ENCODE measurements at places on chromosomes 7 and 10.

- no peak for DNase-seq
These were observed 18.9 kb upstream of the AGFG2 start for GRCh38 chr7:100520138-100520537.

DNA sequence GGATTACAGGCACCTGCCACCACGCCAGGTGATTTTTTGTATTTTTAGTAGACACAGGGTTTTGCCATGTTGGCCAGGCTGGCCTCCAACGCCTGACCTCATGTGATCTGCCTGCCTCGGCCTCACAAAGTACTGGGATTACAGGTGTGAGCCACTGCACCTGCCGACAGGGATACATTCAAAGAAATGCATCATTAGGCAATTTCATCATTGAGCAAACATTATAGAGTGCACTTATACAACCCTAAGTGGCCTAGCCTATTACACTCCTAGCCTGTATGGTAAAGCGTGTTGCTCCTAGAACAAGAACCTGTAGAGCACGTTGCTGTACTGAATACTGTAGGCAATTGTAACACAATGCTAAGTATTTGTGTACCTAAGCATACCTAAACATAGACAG is 350.3 kb downstream of the GALNT17 start:
- DNase-seq: no peak

GRCh38 chr10:119341459-119342301 is 134.3 kb downstream of the GRK5 start:
- peak; percentile 20 for DNase-seq

GRCh38 chr10:102775935-102776669 is 32.4 kb downstream of the WBP1L start:
- DNase-seq: no peak

- DNase-seq: no peak
These were observed 86.8 kb upstream of the CSTF2T start for GRCh38 chr10:51786016-51786683.

GRCh38 chr10:112526906-112527305 is 79.9 kb downstream of the VTI1A start:
- no peak for DNase-seq

GRCh38 chr10:125001313-125002046 is 59.6 kb downstream of the ZRANB1 start:
- no peak for DNase-seq

GRCh38 chr10:22760025-22760424 is 45.6 kb upstream of the PIP4K2A start:
- DNase-seq: no peak

DNA sequence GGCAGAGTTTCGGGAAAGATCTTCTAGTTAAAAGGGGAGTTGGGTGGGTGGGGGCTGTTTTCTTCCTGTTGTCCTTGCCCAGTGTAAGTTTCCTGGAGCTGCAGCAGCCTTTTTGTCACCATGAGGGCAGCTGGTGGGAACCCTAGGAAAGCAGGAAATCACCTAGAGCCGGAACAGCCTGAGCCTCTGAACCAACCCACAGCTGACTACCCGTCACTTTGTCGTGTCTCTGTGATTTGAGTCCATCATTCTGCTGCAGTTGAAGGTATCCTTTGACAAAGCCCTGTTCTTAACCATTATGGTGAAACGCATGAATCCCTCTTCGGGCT is 1.2 kb upstream of the C10orf143 start:
- DNase-seq: no peak

DNA sequence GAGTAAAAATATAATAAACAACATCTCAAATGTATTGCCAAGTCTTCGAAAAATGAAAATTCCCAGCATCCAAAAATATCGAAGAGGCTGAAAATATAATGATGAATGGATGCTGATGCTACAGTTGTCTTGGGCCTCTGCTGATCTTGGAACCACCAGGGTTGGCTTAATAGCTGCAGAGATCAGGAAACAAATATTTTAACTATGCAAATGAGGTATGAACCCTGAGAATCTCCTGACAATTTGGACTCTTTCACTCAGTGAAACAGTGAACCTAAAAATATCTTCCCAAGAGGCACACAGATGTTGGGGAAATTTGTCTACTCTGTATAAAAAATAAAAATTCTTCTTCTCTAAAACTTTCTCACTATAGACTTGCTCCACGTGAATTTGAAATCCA is 97.7 kb upstream of the EGFR start:
- no peak for DNase-seq

DNA sequence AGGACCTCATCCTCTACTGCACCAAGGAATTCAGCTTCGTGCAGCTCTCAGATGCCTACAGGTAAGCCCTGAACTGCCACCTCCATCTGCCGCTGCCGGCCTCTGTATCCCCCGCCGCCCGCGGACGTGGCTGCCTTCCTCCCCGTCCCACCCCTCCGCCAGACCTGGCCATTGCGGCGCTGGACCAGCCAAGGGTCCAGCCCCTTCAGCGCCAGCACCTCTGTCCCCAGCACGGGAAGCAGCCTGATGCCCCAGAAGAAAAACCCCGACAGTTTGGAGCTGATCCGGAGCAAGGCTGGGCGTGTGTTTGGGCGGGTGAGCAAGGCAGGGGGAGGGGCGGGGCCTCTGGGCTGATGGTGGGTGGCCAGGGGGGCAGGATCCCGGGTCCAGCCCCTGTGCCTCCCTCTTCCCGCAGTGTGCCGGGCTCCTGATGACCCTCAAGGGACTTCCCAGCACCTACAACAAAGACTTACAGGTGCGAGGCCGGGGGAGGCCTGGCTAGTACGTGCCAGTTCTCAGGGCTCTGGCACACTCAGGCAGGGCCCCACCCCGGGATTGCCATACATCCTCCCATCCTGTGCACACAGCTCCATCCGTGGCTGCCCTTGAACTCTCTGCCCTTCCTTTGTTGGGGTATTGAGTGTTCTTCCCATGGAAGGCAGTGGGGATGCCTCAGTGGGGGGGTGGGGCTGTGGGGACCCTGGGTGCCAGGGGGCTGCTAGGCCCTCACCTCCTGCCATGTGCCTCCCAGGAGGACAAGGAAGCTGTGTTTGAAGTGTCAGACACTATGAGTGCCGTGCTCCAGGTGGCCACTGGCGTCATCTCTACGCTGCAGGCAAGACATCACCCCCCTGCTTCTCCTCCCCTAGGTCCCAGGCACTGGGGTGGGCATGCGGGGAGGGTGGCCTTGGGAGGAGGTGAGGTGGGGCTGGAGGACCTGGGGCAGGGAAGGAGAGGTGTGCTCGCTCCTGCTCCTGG is 13.5 kb downstream of the ASL start:
- no peak for DNase-seq

DNA sequence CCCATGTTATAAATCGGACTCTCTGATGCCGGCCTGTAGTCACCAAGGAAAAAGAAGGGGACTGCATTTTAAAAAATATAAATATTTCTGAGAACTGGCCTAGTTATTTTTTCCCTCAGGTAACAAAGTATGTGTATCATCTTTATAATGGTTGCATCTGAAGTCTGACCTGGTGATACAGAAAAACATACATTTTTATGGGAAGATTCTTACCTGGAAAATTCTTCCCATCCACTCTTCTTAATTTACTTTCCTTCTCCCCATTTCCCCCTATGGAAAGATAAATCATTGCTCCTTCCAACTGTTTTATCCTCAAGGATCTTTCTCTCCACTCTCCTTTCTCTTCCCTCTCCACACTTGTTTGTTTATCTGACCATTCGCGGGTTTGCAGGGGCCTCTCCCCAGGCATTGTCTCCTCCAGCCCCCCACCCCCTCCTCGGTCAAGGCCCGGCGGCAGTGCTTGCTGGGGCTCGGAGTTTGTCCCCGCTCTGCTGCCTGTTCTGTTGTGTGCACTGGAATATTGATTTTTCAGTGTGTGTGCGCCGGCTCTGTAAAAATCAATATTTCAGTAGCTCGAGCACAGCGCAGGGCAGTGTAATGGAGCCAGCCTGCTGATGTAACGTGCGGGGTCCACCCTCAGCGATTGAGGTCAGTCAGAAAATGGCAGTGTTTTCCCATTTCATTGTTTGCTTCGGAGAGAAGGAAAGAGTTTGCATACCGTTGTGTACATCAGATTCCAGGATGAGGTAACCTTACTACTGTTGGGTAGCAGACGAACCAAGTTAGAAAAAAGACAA is 199.5 kb upstream of the NFE2L3 start:
- DNase-seq: no peak

- no peak for DNase-seq
These were observed 70.1 kb upstream of the CAMK1D start for GRCh38 chr10:12279281-12279680.

DNA sequence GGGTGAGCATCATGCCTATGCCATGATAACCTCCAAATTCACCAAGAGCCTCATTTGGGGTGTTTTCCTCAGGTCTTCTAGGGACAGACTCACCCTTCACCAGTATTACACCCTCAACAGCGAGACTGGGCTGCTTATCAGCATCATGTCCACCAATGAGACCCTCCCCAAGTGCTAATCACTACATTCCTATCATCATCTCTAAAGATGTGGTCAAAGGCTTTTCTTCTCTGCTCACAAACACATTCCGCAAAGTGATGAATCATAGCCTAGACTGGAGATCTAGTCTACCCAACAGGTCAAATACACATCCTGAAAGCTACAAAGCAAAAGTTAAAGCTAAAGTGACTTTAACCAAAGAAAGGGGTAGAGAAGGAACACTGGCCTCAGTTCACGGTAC is 75.3 kb upstream of the C7orf33 start:
- DNase-seq: no peak

- DNase-seq: no peak
These were observed 23.0 kb downstream of the ABLIM1 start for GRCh38 chr10:114635101-114635500.

- DNase-seq: no peak
These were observed 106.5 kb downstream of the ARHGAP12 start for GRCh38 chr10:31822150-31822549.

GRCh38 chr7:14073988-14074387 is 84.5 kb upstream of the ETV1 start:
- DNase-seq: no peak

GRCh38 chr10:126058507-126058906 is 162.1 kb downstream of the FANK1 start:
- no peak for DNase-seq

- no peak for DNase-seq
These were observed 73.9 kb upstream of the LEP start for GRCh38 chr7:128167042-128167701.

- no peak for DNase-seq
These were observed 102.8 kb upstream of the ZNF438 start for GRCh38 chr10:31134311-31134952.

DNA sequence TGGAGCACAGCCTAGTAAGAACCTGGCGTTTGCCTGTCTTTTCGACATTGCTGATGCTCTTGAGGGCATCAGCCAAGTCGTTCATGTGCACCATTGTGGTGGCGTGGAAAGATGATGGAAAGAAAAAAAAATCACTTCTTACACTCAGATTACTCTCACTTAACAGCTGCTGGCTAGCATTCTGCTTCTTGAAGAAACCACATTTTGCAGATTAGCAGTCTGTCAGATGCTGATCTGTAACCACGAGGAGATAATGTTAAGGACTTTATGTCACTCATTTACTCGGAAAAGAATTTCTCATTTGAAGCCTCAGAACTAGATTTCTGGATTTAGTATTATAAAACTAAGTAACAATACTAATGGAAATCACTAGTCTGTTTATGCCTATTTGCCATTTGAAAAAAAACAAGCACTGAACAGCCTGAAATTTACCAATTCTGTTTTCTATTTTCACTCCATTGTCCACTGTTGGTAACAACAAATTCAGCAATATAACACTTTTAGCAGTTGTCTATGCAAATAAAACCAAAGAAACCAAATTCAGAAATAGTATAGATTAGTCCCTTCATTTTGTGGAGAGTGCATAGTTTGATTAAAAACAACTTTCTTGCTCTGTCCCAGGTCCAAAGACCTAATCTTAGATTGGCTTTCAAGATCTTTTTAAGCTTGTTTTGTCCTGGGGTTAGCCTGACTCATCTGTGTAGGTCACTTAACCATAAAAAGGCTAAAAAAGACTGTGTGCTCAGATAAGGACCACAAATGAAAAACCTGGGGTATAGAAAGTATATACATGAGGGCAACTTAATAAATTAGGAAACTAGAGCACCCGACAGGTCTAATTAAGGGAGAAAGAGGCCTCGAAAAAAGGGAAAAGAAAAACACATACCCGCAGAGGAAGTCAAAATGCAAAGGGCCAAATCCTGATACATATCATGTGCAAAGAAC is 67.5 kb downstream of the NT5C2 start:
- DNase-seq: no peak

DNA sequence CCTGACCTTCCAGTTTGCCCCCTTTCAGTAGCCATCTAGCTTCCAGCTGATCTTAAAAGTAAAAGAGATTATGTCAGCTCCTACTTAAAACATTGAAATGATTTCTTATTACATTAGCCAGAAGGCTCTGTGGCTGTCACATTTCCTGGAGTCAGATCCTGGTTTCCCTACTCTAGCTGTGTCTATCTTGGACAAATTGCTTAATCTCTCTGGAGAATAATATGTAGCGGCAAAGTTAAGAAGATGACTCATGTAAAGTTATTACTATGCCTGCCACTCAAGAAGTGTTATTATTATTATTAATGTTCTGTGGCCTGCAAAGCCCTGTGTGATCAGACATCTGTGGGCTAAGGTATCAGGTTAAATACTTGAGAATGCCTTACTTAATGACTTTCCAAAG is 107.2 kb downstream of the RUNDC3B start:
- no peak for DNase-seq

DNA sequence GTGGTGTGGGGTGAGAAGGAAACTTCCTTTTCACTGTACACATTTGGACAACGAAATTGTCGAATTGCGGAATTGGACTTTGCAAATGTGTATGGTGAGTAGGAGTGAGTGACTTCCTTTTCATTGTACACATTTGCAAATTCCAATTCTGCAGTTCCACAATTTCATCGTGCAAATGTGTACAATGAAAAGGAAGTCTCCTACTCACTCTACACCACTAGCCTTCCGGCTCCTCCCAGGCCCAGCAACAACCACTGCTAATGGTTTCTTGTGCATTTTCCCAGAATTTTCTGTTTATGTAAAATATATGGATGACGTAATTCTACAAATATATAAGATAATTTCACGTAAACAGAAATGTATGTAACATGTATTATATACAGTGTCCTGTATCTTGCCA is 118.5 kb downstream of the ARL4A start:
- DNase-seq: no peak

GRCh38 chr10:102352066-102352715 is 43.3 kb upstream of the NFKB2 start:
- DNase-seq: peak; percentile 41

DNA sequence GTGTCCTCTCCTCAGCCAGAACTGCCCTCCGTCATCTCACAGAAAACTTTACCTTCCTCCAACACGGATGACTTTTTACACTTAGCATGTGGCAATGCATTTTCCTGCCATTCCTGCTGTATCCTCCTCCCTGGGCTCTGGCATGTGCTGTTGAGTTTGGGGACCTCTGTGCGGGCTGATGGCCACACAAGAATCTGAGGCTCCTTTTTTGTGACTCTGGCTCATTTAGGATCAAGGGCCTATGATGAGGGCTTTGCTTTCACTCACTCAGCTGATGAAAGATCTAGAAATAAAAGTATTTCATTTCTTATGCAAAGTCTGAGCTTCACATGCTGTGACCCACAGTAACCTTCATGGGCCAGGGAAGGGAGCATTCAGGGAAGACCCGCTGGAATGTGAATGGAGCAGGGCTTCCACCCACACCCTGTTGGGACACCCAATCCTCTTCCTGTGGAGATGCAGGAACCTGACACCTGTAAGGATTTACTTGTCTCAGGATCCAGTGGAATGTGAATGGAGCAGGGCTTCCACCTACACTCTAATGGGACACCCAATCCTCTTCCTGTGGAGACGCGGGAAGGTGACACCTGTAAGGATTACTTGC is 500.3 kb upstream of the MKI67 start:
- no peak for DNase-seq
